ENCODE measurements at places on chromosomes 5 and 9.

DNA sequence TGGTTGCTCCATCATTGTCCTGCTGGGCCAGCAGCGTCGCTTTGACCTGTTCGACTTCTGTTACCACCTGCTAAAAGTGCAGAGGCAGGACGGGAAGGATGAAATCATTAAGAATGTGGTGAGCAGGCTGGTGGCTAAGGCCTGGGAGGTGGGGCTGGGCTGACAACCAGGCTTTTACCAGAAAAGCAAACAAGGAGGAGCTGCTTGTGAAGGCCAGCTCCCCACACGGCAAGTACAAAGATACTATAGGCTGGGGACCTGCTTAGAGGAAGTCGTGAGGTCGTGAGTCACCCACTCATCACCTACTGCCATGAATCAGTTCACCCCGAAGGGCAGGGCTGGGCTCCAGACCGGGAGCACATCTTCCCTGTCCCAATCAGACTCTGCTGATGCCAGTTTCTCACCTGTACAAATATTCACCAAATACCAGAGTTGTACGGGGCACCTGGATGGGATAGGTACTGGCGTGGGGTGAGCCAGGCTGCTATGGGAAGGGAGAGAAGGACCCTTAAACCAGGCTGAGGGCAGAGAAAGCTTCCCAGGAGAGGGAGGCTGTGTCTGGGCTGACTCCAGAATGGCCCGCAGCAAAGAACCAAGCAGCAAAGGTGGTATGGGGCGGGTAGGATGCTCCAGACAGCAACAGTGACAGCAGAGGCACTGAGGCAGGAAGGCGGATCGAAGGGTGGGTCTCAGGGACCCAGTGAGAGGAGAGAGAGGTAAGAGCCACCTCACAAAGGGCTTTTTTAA lies 69.3 kb upstream of the NIPAL4 start:
- peak; percentile 5 for DNase-seq

- DNase-seq, result no peak
Measured at GRCh38 chr9:132390966-132391365, 15.7 kb downstream of the TTF1 start.

GRCh38 chr5:100423330-100423729 lies 111.8 kb upstream of the FAM174A start:
- DNase-seq, result no peak

- DNase-seq, result no peak
Measured at GRCh38 chr5:154358516-154359220, 87.1 kb upstream of the SAP30L start.

DNA sequence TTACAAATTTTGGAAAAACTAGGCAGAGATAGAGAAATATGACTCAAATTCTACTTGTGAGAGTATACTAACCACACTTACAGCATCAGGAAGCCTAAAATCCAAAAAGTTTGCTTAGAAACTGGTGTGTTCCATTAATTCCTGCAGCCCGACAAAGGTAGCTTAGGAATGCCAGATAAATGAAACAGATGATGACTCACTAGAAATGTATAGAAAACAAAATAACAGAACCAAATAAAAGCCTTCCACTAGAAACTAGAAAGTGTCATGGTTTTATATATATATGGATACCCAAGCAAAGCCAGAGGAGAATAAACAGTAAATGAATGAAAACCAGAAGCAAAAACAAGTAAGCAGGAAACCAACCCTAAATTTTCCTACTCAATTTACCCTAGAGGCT lies 272.2 kb upstream of the PRDM9 start:
- DNase-seq, result no peak

DNA sequence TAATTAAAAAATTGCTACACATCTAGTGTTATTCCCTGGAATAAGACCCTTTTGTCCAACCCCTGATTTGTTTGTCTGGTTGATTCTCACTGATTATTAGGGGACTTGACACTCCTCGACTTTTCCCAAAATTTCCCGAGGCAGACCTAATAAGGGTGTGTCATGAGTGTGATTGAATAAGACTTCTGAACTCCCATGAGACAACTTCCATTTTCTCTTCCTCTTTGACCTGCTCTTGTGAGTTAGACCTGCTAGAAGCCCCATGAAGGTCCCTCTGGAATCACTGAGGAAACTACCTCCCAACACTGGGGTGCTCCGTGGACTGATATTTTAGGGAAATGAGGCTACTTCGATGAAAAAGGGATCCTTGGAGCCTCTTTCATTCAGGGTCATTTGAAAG lies 83.4 kb downstream of the MUSK start:
- DNase-seq, result peak; percentile 34

DNA sequence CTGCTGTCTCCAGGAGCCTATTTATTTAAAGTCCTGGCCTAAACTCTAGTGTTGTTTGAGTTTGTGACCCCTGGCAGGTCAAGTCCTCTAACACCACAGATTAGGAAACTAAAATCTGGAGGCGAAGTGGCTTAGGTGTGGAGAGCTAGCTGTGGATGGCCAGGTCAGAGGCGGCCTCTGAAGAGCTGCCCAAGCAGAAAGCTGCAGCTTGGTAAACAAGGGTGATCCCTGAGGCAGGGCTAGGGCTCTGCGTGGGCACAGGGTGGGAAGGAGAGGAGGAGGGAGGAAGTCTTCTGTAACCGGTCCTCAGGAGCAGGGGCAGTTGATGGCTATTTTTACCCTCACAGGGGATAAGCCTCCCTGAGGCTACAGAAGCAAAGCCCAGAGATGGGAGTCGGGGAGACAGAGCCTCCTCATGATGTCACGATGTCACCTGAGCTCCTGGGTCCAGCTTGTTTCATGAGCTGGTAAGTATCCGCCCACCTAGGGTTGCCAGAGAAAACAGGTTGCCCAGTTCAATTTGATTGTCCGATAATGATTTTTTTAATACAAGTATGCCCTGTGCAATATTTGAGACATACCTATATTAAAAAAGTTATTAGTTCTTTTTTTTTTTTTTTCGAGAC lies 25.9 kb upstream of the BOD1 start:
- no peak for DNase-seq

GRCh38 chr5:113776832-113777525 lies 263.5 kb downstream of the YTHDC2 start:
- no peak for DNase-seq

- DNase-seq, result no peak
Measured at GRCh38 chr5:111772456-111773122, 15.6 kb upstream of the NREP start.

GRCh38 chr9:116959809-116960208 lies 272.7 kb downstream of the TRIM32 start:
- DNase-seq, result no peak

GRCh38 chr9:130305381-130305780 lies 39.8 kb downstream of the HMCN2 start:
- no peak for DNase-seq

GRCh38 chr9:110129425-110129824 lies 78.5 kb downstream of the C9orf152 start:
- DNase-seq, result no peak

- DNase-seq, result no peak
Measured at GRCh38 chr5:136094913-136095641, 37.6 kb upstream of the SMAD5 start.

DNA sequence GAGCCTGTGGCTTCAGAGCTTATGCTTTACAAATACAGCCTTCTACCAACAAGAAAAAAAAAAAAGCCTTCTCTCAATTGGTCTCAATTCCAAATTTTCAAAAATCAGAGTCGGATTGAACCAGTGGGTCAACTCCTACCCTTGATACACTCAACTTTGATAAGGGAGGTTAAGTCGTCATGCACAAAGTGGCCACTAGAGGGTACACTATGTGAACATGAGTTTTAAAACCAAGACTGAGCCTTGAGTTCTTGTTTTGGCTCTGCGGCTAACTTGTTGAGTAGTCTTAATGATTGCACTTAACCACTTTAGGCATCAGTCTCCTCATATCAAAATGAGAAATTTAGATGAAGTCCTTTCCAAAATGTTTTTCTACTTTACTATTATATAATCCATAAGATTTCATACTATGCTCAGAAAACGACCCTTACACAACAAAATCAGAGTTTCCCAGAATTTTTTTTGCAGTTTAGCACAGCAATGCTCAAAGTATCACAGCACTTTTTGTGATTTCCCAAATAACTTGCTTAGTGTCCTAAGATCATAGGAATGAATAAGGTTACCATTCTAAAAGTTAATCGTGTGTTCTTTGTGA lies 92.9 kb upstream of the MTAP start:
- DNase-seq, result peak; percentile 94

GRCh38 chr9:130039528-130040147 lies 3.4 kb downstream of the FNBP1 start:
- DNase-seq, result no peak

DNA sequence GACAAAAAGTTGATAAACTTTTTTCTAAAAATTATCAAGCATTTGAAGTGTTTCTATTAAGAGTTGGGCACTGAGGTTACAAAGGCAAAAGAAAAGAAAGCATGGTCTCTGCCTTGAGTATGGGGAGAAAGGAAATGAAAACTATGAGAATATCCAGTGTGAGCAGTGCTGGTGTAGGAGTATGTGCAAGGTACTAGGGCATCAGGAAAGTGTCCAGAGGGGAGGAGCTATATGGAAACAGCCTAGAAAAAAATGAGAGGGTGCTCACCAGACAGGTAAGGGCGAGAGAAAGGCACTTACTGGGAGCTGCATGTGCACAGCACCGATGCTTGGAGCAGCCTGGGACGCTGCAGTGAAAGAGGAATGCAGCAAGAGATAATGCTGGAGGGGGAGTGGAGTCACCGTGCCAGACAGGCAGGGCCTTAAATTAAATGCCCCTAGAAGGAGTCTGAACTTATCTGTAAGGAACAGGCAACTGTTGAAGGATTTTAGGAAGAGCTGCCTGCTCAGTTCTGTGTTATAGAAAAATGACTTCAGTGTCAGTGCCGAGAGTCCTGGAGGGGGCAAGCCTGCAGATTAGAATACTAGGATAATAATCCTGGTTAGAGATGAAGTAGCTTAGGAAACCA lies 14.0 kb downstream of the MCC start:
- no peak for DNase-seq

GRCh38 chr9:129574911-129575585 lies 45.9 kb downstream of the C9orf50 start:
- DNase-seq, result peak; percentile 65

DNA sequence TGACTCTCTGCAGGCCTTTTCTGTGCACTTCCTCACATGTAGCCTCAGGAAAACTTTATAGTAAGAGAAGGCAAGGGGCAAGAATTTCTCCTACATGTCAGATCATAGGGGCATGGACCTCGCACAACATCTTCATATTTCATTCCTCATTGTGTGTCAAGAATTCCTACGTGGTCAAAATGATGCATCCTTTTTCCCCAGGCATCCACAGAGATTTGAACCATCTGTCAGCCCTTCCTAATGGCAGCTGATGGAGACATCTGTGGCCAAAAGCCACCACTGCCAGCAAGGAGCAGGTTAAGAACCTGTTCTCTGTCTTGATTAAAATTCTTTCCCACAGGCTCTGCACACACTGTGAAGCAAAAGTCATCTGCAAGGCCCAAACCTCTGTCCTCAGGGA lies 42.5 kb downstream of the MFAP3 start:
- DNase-seq, result no peak

GRCh38 chr5:142059304-142059940 lies 46.6 kb upstream of the GNPDA1 start:
- peak; percentile 56 for DNase-seq

- DNase-seq, result no peak
Measured at GRCh38 chr5:94754824-94755223, 136.4 kb downstream of the SLF1 start.

DNA sequence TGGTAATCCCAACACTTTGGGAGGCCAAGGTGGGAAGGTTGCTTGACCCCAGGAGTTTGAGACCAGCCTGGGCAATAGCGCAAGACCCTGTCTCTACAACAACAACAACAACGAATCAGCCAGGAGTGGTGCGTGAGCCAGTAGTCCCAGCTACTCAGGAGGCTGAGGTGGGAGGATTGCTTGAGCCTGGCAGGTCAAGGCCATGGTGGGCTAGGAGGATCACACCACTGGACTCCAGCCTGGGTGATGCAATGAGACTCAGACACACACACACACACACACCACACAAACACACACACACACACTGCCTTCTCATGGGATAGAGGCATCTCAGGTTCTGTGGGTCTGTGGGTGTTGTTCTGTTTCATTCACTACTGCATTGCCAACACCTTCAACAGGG lies 115.0 kb downstream of the DCP2 start:
- no peak for DNase-seq

DNA sequence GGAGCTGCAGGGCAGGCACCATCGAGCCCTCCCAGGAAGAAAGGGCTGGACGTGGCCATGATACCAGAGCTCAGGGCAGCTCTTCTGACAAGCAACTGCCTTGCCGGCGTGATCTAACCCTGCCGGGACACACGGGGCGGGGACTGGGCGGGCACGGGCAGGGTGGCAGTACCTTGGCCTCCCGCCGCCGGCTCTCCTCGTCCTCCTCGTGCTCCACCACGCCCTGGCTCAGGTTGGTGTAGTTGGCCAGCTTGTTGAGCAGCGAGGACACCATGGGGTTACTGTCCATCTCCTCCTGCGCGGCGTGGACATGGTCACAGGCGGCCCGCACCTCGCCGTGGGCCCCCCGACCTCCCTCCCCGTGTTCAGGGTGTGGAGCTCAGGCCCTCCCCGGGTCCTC lies 18.5 kb downstream of the SLC12A7 start:
- DNase-seq, result no peak

DNA sequence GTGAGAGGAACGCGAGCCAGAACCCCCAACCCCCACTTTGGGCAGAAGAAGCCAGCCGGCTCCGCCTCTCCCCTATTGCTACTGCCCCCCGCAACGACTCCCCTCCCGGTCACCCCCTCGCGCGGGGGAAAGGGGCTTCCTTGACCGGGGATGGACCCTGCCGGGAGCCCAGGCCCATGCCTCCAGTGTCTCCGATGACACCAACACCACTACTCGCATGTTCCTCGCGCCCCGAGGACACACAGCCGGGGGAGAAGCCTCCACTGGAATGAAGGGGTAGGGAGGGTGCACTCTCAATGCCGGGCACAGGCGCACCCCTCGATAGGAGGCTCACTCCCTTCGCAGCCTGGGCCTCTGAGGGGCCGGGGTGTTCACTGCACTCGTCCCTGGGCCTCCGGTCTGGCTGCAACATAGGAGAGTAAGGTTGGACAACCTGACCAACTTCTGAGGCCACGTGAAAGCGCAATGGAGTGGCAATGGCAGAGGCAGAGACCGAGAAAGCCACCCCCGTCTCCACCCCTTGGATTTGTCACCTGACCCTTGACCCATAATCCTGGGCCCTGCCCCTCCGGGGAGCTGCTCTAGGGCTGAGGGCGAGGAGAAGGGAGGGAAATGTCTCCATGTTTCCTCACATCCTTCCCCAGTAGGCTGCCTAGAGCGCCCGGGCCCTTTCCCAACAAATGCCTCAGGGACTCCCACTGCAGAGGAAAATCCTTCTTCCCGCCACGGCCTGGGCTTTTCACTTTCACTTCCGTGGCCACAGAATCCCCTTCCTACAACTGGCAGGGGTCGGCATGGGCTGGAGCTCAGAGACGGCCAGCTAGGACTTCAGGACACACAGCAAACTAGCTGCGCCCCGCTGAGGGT lies 1.1 kb upstream of the CNTFR start:
- peak; percentile 19 for DNase-seq

GRCh38 chr9:136903041-136903554 lies 16.8 kb downstream of the TRAF2 start:
- no peak for DNase-seq

GRCh38 chr5:170166101-170166500 lies 60.4 kb downstream of the FOXI1 start:
- DNase-seq, result no peak

Measured in inflammatory macrophage treated with lipopolysaccharide for 1 hour (primary cell).